H9 (cell line): ENCODE measurements at places on chromosomes 1 and 21.

- DNase-seq = no peak
Observed at GRCh38 chr21:17834639-17835354, 15.6 kb upstream of the C21orf91 start.

GRCh38 chr1:75528001-75528400, 82.9 kb downstream of the SLC44A5 start:
- no peak for DNase-seq

DNA sequence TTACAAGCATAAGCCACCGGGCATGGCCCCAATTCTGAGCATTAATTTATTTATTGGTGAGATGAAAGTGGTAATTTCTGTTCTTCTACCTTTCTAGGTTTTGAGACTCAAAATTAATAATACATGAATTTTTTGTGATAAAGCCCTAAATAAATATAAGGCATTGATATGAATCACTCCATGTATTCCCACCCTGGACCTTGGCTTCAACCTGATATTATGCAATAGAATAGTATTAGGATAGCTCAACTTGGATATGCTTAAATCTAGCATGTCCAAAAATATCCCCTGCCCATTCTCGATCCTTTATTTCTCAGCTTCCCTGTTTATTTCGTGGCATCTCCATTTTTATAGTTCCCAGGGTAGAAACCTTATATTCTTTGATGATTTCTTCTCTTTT, 2.5 kb downstream of the AGL start:
- DNase-seq = no peak

GRCh38 chr21:42534421-42535378, 21.0 kb downstream of the SLC37A1 start:
- DNase-seq = peak; percentile 23

DNA sequence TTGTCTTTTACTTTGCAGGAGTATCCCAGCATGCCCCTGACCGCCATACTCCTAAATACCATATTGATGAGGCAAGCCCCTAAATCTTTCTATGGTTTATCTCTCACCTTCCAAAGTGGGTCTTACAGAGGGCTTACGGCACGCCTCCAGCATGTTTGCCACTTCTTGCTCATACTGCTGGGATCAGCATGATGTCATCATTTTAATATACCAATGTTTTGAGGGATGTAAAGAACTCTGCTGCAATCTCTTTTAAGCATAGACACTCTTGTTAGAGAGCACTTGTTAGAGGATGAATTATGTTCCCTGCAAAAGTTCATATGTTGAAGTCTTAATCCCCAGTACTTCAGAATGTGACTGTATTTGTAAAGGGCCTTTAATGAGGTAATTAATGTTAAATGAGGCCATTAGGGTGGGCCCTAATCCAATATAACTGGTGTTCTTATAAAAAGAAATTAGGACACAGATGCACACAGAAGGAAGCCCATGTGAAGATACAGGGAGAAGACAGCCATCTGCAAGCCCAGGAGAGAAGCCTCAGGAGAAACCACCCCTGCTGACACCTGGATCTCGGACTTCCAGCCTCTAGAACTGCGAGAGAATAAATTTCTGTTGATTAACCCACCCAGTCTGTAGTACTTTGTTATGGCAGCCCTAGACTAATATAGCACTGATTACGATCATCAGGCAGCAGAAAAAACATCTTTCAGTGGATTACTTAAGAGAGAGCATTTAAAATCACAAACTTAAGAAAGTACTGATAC, 16.4 kb upstream of the ABCB10 start:
- DNase-seq = no peak

DNA sequence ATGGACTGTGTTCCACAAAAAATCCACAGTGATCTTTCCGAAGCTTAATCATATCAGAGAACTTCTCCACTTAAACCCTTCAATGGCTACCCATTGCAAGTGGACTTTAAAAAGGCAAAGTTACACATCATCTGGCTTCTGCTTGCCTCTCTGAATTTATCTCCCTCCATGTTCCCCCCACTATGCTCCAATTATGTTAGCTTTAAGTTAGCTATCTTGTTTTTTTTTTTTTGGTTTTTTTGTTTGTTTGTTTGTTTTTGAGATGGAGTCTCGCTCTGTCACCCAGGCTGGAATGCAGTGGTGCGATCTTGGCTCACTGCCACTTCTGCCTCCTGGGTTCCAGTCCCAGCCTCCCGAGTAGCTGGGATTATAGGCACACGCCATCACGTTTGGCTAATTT, 166.4 kb upstream of the ADGRL2 start:
- DNase-seq = no peak

DNA sequence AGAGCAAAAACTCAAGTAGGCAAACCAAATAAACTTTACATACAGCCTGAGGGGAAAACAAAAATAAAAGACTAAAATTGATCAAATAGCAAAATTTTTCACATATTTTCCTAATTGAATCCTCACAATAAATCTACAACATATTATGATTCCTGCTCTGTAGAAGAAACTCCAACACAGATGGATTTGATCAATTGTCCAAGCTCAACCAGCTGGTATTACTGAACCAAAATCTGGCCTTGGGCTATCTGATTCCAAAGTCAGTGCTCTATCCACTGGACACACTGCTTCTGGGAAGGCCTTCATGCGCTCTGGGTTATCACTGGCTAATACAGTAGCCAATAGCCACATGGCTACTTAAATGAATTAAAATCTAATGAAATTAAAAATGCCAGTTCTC, 39.3 kb downstream of the PCNX2 start:
- no peak for DNase-seq

- peak; percentile 23 for DNase-seq
Observed at GRCh38 chr21:46116776-46117585, 19.1 kb downstream of the COL6A2 start.

GRCh38 chr1:224457782-224458144, 23.2 kb upstream of the WDR26 start:
- DNase-seq = no peak

- DNase-seq = no peak
Observed at GRCh38 chr1:204406621-204407020, 5.0 kb downstream of the PPP1R15B start.

GRCh38 chr1:36885540-36886357, 148.6 kb downstream of the GRIK3 start:
- DNase-seq = peak; percentile 52

- no peak for DNase-seq
Observed at GRCh38 chr1:112983537-112984131, 27.6 kb upstream of the SLC16A1 start.

- no peak for DNase-seq
Observed at GRCh38 chr1:159594625-159595405, 7.2 kb downstream of the APCS start.

DNA sequence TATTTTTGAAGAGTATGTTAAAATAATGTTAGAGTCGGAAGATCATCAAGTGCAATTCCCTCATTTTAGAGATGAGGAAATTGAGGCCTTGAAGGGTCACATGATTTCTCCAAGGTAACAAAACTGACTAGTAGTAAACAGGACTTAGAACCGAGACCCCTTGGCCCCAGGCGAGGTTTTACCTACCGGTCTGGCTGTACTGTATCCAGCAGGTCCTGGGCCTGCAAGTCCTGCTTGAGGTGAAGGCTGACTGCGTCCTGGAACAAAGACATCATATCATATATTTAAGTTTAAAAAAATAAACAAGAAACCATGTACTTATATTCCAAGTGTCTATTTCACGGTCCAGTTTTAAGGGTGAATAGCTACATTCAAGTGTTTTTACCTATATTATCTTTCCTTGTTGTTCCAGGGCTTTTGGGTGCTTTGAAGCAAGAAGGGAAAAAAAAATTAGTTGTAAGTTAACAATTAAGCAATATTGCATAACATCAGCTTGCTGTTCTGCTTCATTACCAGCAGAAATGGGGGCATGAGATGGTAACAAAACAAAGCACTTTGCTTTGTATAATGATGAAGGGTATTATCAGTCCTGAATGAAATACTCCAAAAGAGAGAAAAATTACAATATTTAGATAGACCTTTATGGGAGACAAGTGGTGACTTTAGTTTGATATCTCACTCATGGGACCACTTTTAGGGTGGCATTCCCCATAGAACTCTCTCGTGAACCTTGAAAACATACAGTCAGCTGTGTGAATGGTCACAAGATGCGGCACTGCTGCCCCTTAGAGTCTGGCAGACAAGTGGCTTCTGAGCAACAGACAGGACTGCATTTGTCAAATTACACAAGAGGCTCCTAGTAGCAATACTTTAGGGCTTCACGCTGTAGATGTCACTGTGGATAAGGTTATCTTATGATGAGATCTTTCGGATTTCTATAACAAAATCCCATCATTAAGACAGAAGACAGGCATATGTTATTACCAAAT, 29.8 kb upstream of the CFAP298 start:
- no peak for DNase-seq

GRCh38 chr1:146039844-146040194, 18.3 kb upstream of the HJV start:
- no peak for DNase-seq

DNA sequence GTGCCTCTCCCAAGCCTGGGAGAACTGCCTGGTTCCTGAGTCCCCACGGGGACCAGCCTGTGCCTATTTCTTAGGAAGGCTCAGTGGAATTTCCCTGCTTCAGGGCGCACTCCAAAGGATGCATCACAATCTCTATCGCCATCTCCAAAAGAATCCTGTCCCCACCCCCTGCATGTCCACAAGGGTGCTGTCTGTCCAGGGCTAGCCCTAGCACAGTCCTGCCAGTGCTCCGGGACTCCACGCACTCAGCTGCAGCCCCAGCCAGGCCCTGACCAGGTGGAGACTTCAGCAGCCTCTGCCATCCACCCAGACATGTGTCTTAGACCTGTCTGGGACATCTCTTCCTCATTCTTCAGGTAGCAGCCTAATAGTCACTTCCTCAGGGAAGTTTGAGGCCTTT, 199.7 kb downstream of the GRIK3 start:
- no peak for DNase-seq

- DNase-seq = no peak
Observed at GRCh38 chr1:38962113-38962512, 20.5 kb upstream of the RHBDL2 start.

DNA sequence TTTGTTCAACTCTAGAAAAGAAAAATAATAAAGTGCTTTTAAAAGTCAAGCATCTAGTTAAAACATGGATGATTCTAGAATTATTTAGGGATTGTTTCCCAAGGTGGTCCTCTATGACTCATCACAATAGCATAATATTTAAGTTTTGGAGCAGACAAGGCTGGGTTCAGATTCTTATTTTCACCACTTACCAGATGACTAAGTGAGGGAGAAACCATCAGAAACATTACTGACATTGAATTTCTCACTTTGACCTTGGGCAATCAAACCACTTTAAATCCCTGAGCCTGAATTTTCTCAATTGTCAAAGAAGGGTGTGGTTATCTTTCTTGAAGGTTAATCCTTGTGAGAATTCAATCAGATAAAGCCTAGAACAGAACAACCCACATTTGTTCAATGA, 102.5 kb upstream of the PTGFR start:
- DNase-seq = no peak

- DNase-seq = no peak
Observed at GRCh38 chr1:236185687-236186086, 43.3 kb downstream of the GPR137B start.

DNA sequence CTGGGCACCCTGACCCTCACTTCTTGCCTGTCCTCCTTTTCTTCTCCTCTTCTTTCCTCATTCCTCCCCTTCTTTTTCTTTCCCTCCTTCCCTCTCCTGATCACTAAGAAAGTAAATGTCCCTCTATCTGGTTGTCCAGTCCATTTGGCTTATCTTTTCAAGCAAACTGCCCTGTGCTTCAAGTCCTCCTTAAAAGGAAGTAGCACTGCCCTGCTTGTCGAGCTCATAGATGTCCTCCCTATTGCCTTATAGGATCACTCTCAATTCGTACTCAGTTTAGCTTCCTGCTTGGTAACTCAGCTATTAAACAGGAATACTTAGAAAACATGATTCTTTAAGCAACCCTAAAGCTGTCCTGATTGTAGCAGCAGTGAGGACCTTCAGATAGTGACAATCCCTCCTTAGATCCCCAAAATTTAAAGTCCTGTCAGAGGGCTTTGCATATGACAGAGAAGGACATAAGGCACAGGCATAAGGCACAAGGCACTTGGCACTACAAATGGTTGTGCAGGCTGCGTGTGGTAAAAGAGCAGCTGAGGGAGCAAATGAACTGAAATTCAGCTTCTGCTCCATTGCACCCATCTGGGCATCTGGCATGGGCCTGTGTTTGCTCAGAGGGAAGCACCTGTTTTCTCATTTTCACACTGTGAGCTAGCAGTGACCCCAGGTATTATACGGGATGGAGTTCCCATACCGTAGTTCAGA, 26.1 kb upstream of the SLAMF6 start:
- DNase-seq = no peak

DNA sequence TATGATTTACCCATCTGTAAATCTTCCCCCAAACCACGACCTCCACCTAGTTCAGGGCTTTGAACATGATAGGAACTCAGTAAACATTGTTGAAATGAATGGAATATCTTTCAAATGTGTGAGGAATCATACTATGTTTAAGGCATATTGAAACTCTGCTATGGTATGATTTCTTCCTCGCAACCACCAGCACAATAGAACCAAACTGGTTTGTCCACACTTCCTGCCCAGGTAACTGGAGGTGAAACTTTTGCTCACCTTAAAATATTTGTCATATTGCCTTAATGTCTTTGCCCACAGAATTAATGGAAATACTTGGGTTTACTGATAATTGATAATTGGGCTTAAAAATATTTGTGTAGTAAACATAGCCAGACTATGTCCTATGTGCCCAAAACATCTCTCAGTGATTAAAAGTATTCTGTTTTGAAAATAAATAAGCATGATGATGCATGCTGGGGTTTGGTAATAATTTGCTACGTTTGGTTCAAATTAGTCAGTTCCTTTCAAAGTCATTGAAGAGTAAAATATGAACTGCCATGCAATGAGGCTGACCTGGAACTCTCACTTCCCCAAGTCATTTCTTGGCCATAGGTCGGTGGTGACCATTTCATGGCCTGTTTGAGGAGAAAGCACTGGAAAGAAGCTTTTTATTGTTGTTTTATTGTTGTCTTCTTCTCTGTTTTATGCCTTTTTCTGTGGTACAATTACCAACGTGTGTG, 73.3 kb downstream of the TNFSF18 start:
- no peak for DNase-seq

GRCh38 chr21:31191553-31191952, 152.5 kb downstream of the TIAM1 start:
- no peak for DNase-seq

DNA sequence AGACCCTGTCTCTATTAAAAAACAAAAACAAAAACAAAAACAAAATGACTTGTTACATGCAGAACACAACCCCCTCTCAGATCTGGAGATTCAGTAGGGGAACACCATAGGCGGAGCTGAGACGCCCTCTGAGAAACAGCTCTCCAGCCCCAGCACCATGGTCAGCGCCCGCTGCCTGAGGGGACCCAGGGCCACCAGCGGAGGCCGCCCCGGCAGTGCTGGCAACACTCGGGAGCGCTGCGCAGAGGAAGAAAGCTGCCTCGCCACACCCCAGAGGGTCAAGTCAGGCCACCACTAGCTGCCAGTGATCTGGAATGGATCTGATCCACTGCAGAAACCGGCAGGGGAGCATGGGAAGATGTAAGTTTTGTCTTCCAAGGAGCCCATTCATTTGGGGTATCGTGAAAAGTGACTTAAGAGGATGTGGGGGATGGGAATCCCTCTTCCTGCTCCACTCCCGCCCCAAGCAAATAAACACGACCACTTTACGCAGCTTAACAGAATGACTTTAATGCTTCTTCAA, 3.1 kb downstream of the ACTA1 start:
- DNase-seq = peak; percentile 88
